ENCODE measurements at places on chromosomes 5 and 9. TPM values are rescaled to one million over a fixed set of nuclear protein-coding genes. Genes with fewer than 3 reads are reported as not detected.

- no peak for DNase-seq
These were observed 266.7 kb upstream of the SMARCA2 start for GRCh38 chr9:1748407-1748806.

- no peak for DNase-seq
These were observed 242.5 kb downstream of the BNC2 start for GRCh38 chr9:16627967-16628366.

GRCh38 chr9:136529516-136530460 lies 16.1 kb downstream of the NOTCH1 start:
- DNase-seq: no peak

DNA sequence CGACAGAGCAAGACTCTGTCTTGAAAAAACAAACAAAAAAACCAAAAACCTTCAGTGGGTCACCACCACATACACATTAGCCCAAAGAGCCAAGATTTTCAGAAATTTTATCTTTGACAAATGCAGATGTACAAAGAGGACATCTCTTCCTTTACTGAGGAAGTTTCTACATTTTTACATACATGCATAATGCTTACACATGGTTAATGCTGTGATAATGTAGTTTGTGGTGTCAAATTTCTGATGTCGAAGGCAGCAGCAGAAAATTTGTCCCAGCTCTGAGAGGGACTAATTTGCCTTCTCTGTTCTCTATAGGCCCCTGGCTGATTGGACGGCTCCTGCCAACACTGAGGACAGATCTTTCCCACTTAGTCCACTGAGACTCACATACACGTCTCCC lies 24.6 kb upstream of the C9orf40 start:
- DNase-seq: no peak

- DNase-seq: no peak
These were observed 1.4 kb upstream of the FTMT start for GRCh38 chr5:121850272-121850671.

DNA sequence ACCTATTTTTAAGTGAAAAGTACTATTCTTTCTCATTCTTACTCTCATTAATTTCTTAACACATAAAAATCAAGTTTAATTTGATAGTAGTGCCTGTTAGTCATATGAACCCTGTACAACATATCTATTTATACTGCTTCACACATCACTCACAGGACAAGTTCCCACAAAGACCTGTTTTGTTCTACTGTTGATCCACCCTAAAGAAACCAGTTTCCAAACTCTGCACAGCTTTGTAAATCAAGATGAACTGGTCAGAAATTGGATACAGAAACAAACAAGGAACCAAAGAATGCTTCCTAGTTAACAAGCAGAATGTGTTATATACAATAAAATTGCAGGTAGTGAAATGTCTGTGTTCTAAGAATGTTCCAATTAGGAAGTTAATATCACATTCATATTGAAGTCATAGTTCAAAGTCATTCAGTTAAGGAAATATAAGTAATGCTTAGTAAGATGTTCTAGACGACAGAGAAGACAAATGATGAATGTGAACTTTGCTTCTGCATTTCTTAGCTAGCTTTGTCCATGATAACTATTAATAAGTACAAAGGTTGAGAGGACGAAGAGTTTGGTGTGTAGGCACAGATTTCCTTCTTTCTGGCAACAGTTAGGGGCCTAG lies 33.4 kb downstream of the C9orf85 start:
- no peak for DNase-seq

DNA sequence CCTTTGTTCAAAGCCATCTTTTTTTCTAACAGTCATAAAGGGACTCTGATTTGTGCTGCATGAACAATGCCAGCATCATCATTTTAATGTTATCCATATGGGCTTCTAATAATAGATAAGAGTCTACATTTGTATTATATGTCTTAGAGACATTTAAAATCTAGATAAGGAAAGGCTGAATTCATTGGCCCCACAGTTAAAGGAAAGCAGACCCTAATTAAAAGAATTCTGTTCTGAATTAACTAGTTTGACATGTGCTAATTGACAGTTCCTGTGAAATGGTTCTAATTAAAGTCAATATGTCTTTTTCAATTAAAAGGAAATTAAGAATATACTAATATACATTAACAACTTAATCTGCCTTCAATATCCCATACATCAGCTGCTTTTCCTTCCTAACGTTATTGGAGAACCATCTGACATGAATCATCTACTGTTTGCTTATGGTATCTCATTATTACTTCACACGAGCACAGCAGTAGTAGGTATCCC lies 104.7 kb downstream of the NR2F1-AS1 start:
- DNase-seq: no peak

DNA sequence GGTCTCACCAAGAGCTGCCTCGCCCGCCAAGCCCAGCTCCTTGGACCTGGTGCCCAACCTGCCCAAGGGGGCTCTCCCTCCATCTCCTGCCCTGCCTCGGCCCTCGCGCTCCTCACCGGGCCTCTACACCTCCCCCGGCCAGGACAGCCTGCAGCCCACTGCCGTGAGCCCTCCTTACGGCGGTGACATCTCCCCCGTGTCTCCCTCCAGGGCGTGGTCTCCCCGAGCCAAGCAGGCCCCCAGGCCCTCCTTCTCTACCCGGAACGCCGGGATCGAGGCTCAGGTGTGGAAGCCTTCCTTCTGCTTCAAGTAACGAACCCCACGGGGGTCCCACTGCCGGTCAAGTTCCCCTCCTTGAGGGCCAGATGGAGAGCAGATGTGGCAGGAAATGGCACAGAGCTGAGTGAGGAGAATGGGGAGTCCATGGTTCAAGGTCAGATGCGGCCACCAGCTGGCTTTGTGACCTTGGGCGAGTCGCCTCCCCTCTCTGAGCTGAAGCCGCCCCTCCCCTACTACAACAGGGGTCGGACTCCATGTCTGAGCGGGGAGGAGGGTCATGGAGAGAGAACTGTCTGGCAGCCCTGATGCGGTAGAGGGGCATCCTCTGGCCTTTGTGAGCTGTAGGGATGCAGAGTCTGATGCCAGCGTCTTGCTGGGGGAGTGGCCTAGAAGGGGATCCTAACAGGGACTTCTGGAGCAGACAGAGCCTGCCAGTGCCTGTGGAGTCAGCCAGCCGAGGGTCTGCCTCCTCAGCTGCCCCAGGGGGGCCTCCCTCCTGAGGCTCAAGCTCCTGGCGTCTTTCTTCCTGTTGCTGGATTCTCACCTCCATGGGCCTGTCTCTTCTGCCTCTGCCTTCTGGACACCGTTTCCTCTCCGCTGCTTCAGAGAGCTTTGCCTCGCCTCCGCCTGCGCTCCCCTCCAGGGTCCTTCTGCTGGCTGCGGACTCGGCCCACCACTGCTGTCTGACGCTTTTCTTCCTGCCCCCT lies 9.9 kb downstream of the SYNPO start:
- no peak for DNase-seq

DNA sequence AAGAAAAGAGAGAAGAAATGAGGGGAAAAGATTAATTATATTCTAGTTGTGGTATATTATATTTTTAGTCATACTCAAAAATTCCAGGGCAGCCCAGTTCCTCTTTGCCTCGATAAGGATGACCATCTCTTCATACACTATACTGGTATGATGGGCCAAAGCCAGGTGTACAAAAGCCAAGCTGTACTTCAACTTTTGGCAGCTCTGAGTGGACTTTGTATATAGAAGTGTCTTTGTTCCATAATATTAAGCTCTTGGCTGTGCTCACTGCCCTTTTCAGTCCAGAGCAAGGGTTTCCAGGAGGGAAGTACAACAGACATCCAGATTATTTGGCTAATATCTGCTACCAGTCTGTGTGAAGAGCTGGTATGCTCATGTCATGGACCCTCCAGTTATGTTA lies 934.3 kb upstream of the CDH10 start:
- no peak for DNase-seq

- no peak for DNase-seq
These were observed 17.2 kb upstream of the DIRAS2 start for GRCh38 chr9:90659650-90660364.

GDF9 gene
- 0.17 TPM for total RNA-seq

OTP gene
- not detected for total RNA-seq

F12 gene
- total RNA-seq: 1.9 TPM

TSSK1B gene
- 0.54 TPM for total RNA-seq

ANGPTL2 gene
- total RNA-seq: 18.1 TPM

RANBP3L gene
- 1.3 TPM for total RNA-seq

MARCHF3 gene
- total RNA-seq: 29.7 TPM

All from lower leg skin (tissue), 4 donors.